WERI-Rb-1 (cell line): ENCODE measurements at places on chromosomes 3 and 15.

- no peak for DNase-seq
These were observed 147.8 kb downstream of the CACNA1D start for GRCh38 chr3:53642211-53642610.

- no peak for DNase-seq
These were observed 20.1 kb upstream of the PTX3 start for GRCh38 chr3:157416347-157417087.

DNA sequence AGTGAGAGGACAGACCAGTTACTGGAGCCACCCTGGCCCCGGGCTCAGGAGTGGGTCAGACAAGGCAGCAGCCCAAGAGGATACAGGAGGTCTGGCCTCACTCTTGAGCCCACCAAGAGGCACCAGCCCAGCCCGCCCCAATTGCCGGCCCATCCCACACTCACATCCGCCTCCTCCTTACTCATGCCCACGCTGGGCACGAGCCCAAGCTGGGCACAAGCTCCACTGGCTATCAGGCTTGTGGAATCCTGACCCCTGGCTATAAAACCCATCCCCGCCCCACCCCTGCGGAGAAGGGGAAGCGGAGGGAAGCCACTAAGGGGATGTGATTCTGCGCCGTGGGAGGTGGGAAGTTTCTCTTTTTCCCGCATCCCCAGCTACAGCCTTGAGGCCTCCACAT, 25.9 kb downstream of the ADCY5 start:
- DNase-seq = no peak

DNA sequence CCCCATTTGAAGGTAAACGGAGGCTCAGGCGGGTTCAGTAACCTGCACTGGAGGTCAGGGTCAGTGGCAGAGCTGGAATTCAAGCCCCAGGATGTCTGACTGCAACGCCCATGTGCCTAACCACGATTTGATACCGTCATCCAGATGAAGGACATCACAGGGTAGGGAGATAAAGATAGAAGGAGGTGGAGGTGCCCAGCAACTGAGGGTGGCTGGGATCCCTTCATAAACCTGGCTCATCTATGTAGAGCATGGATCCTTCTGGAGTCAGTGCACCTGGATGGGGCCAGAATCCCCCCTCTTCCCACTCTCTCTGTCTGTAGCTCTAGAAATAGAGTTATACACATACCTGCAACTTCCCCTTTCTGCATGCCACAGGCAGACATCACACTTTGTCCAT, 41.3 kb downstream of the GOLGA8S start:
- DNase-seq = no peak

DNA sequence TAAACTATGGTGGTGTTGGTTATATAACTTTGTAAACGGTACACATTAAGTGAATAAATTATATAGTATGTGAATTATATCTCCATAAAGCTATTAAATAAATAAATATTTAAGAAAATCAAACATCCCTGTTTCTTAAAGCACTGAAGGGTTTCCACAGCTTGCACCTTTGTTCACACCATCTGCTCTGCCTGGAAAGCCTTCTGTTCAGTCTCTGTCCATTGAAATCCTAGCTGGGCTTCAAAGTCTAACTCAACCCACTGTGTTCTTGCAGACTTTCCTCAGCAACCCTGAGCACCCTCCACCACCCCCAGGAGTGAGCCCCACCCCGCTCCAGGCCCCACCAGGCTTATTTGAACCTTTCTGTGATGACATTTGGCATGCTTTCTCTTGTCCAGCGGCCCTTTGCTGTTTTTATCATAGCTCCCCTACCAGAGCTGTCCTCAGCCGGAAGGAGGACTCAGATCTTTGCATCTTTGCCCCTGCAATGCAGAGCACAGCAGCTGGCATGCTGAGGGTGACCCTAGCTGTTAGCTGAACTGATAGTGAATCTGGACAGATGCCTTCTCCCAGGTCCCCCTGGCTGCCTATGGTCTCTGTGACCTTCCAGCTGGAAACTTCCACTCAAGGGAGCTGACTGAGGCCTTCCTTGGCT, 105.2 kb downstream of the DAPK2 start:
- peak; percentile 36 for DNase-seq
